ENCODE measurements at places on chromosomes 7 and 10. TPM values are rescaled to one million over a fixed set of nuclear protein-coding genes. Genes with fewer than 3 reads are reported as not detected.

Gene ARMC3
- not detected for polyA plus RNA-seq

Gene BTBD16
- not detected for polyA plus RNA-seq

Gene SPDYE2B
- not detected for polyA plus RNA-seq

Gene LOXL4
- 2.3 TPM for polyA plus RNA-seq

Gene HOXA9
- polyA plus RNA-seq = 2.7 TPM

Gene SLC29A4
- polyA plus RNA-seq = 4.3 TPM

Gene CDH23
- polyA plus RNA-seq = 1.7 TPM

Gene BLNK
- 4.2 TPM for polyA plus RNA-seq

Gene HABP2
- not detected for polyA plus RNA-seq

Gene SPDYE1
- polyA plus RNA-seq = not detected

Gene NHLRC2
- polyA plus RNA-seq = 12.7 TPM

Gene IFIT1B
- 0.07 TPM for polyA plus RNA-seq

Gene CRYGN
- not detected for polyA plus RNA-seq

Gene CUZD1
- polyA plus RNA-seq = 1.5 TPM

Gene AEBP1
- polyA plus RNA-seq = 198 TPM

Gene ADCYAP1R1
- 13.9 TPM for polyA plus RNA-seq

Gene GCK
- 1.2 TPM for polyA plus RNA-seq

Gene INHBA
- 1.4 TPM for polyA plus RNA-seq

Gene LHPP
- polyA plus RNA-seq = 45.8 TPM

Gene FAS
- 14.4 TPM for polyA plus RNA-seq

Gene GRM3
- polyA plus RNA-seq = 0.30 TPM

Gene SLC37A3
- 16.3 TPM for polyA plus RNA-seq

Gene SAP25
- 11.3 TPM for polyA plus RNA-seq

Gene FAM237B
- polyA plus RNA-seq = not detected

Gene HKDC1
- 0.48 TPM for polyA plus RNA-seq

Gene MYO1G
- 4.0 TPM for polyA plus RNA-seq

Gene HACD1
- 20.1 TPM for polyA plus RNA-seq
